ENCODE measurements at places on chromosomes 5 and 9.

DNA sequence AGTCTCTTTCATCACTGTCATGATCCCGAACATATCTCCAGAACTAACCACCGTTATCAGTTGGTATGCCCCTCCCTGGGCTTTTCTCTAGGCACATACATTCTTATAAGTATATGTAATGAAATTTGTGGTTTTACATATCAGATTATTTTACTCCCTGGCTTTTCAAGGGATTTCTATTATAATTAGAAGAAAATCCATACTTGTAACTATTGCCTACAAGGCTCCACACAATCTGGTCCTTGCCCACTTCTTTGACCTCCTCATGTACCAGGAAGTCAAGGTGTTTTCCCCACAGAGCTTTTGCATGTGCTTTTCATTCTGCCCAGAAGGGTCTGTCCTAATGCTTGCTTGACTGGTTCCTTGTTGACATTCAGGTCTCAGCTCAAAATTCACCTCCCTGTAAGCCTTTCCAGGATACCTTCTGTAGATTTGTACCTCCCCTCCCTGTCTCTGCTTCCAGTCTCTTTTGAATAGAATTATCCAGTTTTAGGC is 33.6 kb upstream of the HSD17B4 start:
- no peak for DNase-seq

- DNase-seq, result no peak
These were observed 307.3 kb downstream of the FBXL7 start for GRCh38 chr5:15807248-15807647.

- no peak for DNase-seq
These were observed 380.1 kb upstream of the NUDT12 start for GRCh38 chr5:103942587-103943186.

GRCh38 chr5:135343413-135343812 is 55.6 kb downstream of the MACROH2A1 start:
- no peak for DNase-seq

GRCh38 chr9:131062969-131063368 is 33.4 kb upstream of the AIF1L start:
- no peak for DNase-seq

- no peak for DNase-seq
These were observed 181.8 kb downstream of the HSPA4 start for GRCh38 chr5:133233616-133234015.

GRCh38 chr9:68507130-68507805 is 33.4 kb downstream of the TMEM252 start:
- no peak for DNase-seq

GRCh38 chr9:123033352-123033751 is at the start of gene GPR21:
Gene GPR21 (plus strand): TSS chr9:123033667. CDS start chr9:123034567, 900 bp downstream.
- DNase-seq, result no peak
